ENCODE measurements at places on chromosomes 11 and 22.
A peak's percentile ranks its signal among the peaks of the same experiment; 100 is the strongest.

GRCh38 chr22:29967461-29967860 lies 84.5 kb downstream of the MTMR3 start:
- no peak for DNase-seq

DNA sequence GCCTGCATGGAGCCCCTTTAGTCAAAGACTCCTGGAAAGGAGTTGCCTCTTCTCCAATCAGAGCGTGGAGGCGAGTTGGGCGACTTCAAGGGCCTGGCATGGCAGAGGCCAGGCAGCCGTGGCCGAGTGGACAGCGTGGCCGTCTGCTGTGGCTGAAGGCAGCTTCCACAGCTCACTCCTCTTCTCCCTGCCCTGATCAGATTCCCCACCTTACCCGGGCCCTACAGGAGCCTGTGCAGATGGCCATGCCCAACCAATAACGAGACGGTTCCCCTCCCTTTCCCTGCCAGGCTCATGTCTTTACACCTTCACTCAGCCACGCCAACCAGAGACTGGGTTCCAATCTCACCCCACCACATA lies 20.0 kb upstream of the SLC22A12 start:
- DNase-seq: no peak

DNA sequence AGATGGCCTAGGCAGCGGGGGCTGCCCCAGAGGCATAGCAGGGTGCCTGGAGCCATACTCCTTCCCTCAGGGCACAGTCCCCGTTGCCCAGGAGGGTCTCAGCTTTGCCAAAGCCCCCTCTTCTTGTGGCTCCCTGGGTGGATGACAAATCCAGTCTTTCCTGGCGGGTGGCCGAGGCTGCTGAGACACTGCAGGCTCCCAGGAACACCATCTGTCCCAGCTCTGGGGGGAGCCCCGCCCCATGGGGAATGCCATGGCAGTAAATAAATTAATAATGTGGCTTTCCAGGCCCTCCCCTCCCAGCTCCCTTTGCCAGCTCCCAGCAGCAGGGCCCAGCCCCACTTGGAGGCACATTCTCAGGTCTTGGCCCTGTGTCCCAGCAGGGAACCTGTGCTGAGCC lies 45.0 kb downstream of the PDE2A start:
- no peak for DNase-seq

DNA sequence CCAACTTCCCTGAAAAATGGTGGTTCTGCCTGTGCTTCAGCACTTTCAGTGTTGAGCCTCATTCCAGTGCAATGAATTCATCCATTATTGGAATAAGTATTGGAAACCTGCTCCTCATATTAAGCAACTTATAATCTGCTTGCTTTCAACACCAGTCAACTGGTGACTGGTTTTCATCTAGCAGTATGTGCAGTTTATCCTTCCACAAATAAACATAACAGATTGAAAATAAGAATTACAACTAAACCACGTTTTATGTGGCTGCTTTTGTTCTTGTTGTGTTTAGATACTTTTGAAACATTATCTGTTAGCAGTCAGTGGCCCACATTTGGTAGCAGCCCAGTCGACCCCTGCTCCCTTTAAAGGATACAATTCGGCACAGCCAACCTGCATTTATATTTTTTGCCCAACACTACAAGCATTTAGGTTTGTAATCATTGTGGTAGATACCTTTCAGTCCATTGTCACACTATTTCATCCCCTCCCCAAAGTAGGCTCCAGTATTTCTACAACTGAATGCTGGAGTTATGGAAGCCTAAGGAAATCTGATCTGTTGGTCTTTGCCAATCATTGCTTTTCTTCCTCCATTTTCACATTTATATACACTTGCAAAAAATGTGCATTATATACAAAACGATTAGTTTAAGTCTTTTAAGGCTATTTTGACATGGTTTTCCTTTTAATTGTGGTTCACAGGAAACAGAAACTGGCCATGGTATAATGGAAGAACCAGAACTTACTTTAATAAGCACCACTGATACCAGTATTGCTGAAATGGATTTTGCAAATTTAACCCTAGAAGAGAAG lies 13.1 kb downstream of the TAF1D start:
- no peak for DNase-seq

DNA sequence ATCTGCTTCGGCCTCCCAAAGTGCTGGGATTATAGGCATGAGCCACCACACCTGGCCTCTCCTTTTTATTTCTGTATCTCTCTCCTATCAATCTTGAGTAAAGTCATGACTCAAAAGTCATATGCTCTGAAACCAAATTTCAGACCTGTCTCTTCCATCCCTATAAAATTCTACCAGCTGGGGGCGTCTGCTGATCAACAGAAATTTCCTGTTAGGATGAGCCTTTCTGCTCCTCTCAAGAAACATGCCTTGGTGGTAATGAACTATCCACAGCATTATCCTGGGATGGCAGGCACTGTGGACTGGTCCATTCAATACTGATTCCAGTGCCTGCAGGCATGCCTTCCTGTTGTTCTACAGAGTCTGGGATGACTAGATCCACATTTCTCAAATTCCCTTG lies 472.6 kb downstream of the NELL1 start:
- no peak for DNase-seq

GRCh38 chr22:43263645-43264514 lies 76.9 kb upstream of the TTLL12 start:
- peak; percentile 71 for DNase-seq

DNA sequence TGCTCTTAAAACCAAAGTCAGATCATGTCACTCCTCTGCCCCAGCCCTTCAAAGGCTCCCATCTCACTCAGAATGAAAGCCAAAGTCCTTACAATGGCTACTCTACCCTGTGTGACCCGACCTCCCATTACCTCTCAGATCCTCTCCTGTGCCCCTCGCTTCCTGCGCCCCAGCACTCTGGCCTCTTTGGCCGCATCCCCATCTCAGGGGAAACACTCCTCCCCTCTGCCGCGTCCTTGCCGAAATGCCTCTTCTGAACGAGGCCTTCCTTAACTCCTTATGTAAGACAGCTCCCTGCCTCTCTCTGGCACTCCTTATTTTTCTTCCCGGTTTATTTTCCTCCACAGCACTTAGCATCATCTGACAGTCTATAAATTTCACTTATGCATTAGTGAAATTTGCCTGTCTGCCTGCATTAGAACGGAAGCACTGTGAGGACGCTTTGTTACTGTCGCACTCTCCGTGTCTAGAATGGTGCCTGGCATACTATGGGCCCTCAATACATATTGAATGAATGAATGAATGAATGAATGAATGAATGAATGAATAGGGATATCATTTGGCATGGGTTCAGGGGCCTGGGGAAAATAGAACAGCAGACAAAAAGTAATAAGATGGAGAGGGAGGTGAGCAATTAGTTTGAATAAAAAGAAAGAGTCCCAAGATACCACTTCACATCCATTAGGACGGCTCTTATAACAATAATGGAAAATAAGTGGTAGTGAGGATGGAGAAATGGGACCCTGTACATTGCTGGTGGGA lies 137.8 kb downstream of the CEP164 start:
- no peak for DNase-seq

DNA sequence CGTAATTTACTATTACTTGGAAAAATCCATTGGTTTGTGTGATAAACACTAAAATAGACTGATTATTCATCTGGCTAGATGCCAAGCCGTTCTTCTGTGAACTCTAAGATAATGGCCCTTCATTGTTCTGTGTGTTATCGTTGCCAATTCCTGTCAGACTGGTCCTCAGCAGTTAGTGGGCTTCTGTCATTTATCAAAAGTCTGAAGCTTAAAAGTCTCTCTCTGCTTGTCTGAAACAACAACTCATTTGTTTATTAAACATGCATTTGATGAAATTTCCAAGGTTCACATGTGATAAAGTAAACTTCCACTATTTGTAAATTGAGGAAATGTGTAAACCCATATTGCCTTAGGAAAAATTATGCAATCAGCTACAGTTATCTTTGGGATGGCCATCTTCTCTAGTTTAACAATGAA lies 21.1 kb upstream of the RDX start:
- DNase-seq: no peak

DNA sequence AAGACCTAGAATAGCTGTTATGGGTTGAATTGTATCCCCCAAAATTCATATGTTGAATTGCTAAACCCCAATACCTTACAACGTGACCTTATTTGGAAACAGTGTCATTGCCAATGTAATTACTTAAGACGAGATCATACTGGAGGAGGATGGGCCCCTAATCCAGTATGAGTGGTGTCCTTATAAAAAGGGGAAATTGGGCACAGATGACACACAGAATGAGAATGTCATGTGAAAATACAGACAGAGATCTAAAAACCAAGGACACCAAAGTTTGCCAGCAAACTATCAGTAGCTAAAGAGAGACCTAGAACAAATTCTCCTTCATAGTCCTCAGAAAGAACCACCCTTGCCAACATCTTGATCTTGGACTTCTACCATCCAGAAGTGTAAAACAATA lies 127.7 kb downstream of the ATXN10 start:
- DNase-seq: no peak

DNA sequence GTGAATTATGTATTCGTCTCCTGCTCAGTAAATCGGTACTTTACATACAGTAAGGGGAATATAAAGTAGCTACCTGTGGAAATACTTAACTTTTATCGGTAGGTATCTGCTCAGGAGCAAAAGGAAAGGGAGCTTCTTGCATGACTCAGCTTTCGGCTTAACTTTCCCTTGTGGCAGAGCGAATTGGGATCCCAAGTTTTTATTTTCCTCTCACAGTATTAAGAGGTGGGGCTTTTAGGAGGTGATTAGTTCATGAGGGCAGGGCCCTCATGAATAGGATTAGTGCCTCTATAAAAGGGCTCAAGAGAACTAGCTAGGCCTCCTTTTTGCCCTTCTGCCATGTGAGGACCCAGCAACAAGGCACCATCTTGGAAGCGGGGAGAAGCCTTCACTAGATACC lies 18.7 kb downstream of the RCN1 start:
- no peak for DNase-seq

- DNase-seq: no peak
Observed at GRCh38 chr11:68818181-68818580, 23.5 kb downstream of the CPT1A start.

DNA sequence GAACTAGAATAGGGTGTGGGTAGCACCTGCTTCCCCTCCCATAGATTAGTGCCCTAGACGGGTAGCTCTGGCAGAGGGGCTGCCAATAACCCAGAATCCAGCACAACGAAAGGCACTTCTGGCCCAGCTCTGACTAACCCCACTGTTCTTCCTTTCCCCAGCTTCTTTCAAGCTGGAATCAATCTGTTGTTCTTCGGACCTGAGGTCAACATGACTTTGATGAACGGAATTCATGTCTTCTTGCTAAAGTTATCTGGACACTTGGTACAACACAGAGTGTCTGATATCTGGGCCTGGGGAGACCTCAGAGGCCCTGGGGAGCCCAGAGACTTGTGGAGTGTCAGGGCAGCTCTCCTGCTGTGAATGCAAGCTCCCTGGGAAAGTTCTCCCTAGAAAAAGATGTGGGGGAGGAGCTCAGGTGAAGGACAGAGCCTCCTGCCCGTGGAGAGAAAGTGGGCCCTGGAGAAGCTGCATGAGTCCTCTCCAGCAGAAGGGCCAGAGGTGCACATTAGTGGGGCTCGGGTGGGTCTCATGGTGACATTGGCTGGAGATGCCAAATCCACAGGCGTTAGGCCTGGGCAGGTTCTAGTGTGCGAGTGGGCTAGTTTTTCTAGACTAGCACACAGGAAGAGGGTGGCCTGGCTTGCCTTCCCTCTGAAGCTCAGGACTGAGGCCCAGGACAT lies 6.3 kb downstream of the KCNJ11 start:
- DNase-seq: no peak

- no peak for DNase-seq
Observed at GRCh38 chr11:128315933-128316332, 271.4 kb downstream of the ETS1 start.

- no peak for DNase-seq
Observed at GRCh38 chr11:86551288-86552092, 120.9 kb downstream of the ME3 start.

GRCh38 chr11:128519338-128519737 lies 68.0 kb downstream of the ETS1 start:
- no peak for DNase-seq

GRCh38 chr11:118088531-118088930 lies 1.8 kb upstream of the SMIM35 start:
- peak; percentile 62 for DNase-seq

DNA sequence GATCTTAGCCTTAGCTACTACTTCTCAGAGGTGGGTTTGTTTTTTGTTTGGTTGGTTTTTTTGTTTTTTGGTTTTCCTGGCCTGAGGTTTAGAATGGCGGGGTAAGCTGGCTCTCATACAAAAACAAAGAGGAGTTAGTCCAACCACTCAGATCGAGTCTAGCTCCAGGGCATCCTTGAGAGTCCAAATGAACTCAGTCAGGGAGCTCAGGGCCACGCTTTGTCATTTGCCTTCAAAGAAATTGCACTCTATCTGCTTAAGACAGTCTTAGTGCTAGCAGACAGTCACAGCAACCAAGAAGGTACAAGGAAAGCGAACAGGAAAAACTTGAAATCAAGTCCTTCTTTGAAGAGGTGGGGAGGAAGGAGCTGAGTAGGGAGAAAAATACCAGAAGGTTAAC lies 11.1 kb downstream of the C11orf42 start:
- DNase-seq: no peak

DNA sequence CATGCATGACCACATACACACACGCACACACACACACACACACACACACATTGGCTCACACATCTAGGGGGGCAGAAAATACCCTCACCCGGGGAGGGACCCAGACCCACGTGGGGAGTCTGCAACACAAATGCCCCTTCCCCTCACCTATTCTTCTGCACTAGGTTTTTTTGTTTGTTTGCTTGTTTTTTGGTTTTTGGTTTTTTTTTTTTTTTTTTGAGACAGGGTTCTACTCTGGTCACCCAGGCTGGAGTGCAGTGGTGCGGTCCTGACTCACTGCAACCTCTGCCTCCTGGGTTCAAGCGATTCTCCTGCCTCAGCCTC lies 28.4 kb downstream of the WEE1 start:
- no peak for DNase-seq

GRCh38 chr11:71064702-71065515 lies 187.5 kb downstream of the SHANK2 start:
- no peak for DNase-seq

- no peak for DNase-seq
Observed at GRCh38 chr11:111829185-111829968, 42.0 kb downstream of the ALG9 start.

DNA sequence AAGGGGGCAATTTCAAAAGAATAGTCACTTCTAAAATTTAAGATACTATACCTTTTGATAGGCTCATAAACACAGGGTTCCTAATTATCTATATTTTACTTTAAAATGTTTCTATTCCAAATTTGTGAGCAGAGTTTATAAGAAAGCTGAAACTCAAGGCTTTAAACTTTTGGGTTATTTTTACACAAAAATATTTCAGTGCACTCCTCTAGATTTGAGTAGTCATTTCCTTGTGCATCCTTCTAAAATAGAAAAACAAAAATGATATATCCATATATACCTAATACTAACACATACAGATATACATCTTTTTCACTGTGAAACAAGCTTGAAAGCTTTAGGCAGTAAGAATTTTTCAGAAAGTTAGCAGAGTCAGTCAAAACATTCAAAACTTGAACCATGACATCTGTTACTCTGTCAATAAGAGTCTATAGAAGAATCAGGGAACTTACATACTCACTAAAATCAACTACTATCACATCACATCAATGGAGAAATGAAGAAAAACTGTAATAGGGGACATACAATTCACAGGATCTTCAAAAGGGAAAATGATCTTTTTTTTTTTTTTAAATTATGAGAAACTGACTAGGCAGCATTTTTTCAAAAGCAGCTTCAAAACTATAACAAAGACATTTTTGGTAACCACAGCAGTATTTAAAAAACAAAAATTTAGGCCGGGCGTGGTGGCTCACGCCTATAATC lies 5.1 kb downstream of the PHF21A start:
- DNase-seq: no peak

GRCh38 chr11:121483805-121484480 lies 31.2 kb upstream of the SORL1-AS1 start:
- no peak for DNase-seq

GRCh38 chr11:118277312-118277711 lies 13.2 kb upstream of the MPZL2 start:
- DNase-seq: no peak
